Activated CD4-positive, alpha-beta T cell treated with anti-CD3 and anti-CD28 coated beads for 36 hours (primary cell): ENCODE measurements at places on chromosomes 16 and 17. TPM values are rescaled to one million over a fixed set of nuclear protein-coding genes. Genes with fewer than 3 reads are reported as not detected.

DNA sequence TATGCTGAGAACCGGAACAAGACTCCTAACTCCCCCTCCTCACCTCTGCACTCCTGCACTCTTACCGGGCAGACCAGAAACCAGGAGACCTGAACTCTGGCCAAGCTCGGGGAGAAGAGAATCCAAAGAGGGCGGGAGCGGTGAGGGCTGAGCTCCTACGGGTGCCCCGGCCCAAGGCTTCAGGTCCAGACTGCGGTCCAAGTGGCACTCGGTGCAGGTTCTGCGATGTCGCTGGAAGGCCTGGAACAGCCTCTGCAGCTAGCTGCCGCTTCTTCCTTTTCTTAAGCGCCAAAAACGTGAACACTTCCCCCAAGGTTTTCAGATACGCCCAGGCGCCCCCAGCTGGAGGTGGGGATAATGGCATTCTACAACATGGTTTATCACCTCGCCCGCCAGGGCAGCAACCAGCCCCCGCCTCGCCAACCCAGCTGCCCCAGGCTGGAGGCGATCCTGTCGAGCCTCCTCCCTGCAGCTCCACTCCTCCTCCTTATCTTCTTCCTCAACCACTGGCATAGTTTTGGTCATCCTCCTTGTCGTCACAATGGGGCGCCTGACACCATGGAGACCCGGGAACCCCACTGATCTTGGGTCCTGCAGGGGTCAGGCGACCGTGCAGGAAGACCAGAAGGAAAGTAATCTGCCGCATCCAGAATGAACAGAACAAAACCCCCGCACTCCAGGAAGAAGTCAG is 1735.9 kb downstream of the TP53TG3F start:
- H3K4me1 ChIP-seq = no peaks in the 10 kb centered on the region
- no peak overlapping the region for H3K4me3 ChIP-seq
- DNase-seq = no peak
- H3K36me3 ChIP-seq = no peaks in the 10 kb centered on the region
- H3K27ac ChIP-seq = no peak overlapping the region

- no peaks in the 10 kb centered on the region for H3K36me3 ChIP-seq
- H3K27me3 ChIP-seq = peaks cover 2% of the 10 kb centered on the region
- H3K4me3 ChIP-seq = no peak overlapping the region
- DNase-seq = no peak
- no peak overlapping the region for H3K27ac ChIP-seq
- peaks cover 6% of the 10 kb centered on the region for H3K4me1 ChIP-seq
These were observed 13.1 kb upstream of the SPECC1 start for GRCh38 chr17:19996086-19996485.

- H3K4me3 ChIP-seq = no peak overlapping the region
- DNase-seq = no peak
- no peak overlapping the region for H3K27ac ChIP-seq
- peaks cover 7% of the 10 kb centered on the region for H3K36me3 ChIP-seq
These were observed 15.9 kb downstream of the LLGL1 start for GRCh38 chr17:18241229-18241871.

DNA sequence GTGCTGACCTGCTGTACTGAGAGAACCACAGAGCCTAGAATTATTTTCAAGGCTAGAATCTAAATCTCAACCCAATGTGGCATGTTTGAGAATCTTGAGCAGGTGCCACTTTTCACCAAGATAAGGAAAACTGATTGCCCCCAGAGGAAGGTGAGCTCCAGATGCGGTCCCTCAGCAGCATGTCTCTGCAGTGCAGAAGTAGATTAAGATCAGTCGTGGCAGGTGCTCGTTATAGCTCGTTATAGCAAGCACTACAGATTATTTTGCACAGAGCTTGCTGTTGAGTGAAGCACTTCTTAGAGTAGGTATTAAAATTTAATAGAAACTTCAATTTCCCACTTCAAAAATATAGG is 176.0 kb downstream of the AATF start:
- H3K36me3 ChIP-seq = peaks cover 54% of the 10 kb centered on the region
- H3K4me1 ChIP-seq = no peaks in the 10 kb centered on the region
- H3K4me3 ChIP-seq = no peak overlapping the region
- H3K27ac ChIP-seq = no peak overlapping the region

The STX1B gene
- total RNA-seq = 1.3 TPM
